Keratinocyte (primary cell): ENCODE measurements at places on chromosomes 7 and 10. TPM values are rescaled to one million over a fixed set of nuclear protein-coding genes. Genes with fewer than 3 reads are reported as not detected.

PPP3CB gene
- 14.8 to 23.5 TPM (median 20.6 TPM) in 3 replicates for polyA plus RNA-seq

NKX1-2 gene
- polyA plus RNA-seq, result 0.89 to 3.6 TPM (median 1.9 TPM) in 3 replicates

GET4 gene
- polyA plus RNA-seq, result 21.1 to 32.0 TPM (median 22.9 TPM) in 3 replicates

PDE6C gene
- polyA plus RNA-seq, result not detected in 3 replicates

GCK gene
- polyA plus RNA-seq, result 0.03 TPM in 1 of 3 replicates, not detected in the others

CALCR gene
- not detected in 3 replicates for polyA plus RNA-seq

FAM13C gene
- polyA plus RNA-seq, result 0.08 to 1.2 TPM (median 0.58 TPM) in 3 replicates

NCF1 gene
- polyA plus RNA-seq, result 0.05 to 0.40 TPM (median 0.09 TPM) in 3 replicates

KIF11 gene
- 1.5 to 10.6 TPM (median 6.3 TPM) in 3 replicates for polyA plus RNA-seq

TMEM184A gene
- polyA plus RNA-seq, result 1.6 to 15.6 TPM (median 2.9 TPM) in 3 replicates

TLX1 gene
- polyA plus RNA-seq, result not detected in 3 replicates

LDB3 gene
- polyA plus RNA-seq, result 0.01 TPM in 2 of 3 replicates, not detected in the other

CTAGE8 gene
- polyA plus RNA-seq, result 0.50 to 0.88 TPM (median 0.52 TPM) in 3 replicates

RBAK gene
- 2.9 to 6.7 TPM (median 4.2 TPM) in 3 replicates for polyA plus RNA-seq

PLCE1 gene
- polyA plus RNA-seq, result 0.01 TPM in 2 of 3 replicates, not detected in the other

SHLD2 gene
- polyA plus RNA-seq, result 7.6 to 15.8 TPM (median 10.2 TPM) in 3 replicates

UCMA gene
- not detected in 3 replicates for polyA plus RNA-seq

MYPN gene
- 0.42 to 1.0 TPM (median 0.54 TPM) in 3 replicates for polyA plus RNA-seq

IGFBP3 gene
- 0.95 to 83.3 TPM (median 14.0 TPM) in 3 replicates for polyA plus RNA-seq

SUN3 gene
- not detected in 3 replicates for polyA plus RNA-seq

CHST3 gene
- 12.0 to 12.4 TPM (median 12.3 TPM) in 3 replicates for polyA plus RNA-seq
